BJ (cell line): ENCODE measurements at places on chromosomes 11 and 22.

DNA sequence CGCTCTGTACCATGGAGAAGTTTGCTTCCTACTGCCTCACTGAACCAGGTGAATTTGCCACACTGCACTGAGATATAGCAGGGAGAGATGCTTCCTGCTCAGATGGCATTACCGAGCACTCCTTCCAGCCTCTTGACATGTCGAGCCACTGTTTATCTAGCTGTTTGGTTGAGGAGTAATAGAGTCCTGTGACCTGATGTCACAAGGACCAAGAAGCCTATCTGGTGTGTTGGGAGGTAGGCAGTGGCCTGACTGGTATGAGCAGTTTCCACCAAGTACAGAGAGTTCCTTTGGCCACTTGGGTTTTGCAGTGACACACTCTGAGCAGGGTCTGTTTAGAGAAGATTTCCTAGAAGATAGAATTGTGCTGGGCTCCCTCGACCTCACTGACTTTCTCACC, 5.2 kb downstream of the ACAD8 start:
- DNase-seq, result no peak

GRCh38 chr22:44938886-44939285, 70.9 kb downstream of the PHF21B start:
- DNase-seq, result no peak

DNA sequence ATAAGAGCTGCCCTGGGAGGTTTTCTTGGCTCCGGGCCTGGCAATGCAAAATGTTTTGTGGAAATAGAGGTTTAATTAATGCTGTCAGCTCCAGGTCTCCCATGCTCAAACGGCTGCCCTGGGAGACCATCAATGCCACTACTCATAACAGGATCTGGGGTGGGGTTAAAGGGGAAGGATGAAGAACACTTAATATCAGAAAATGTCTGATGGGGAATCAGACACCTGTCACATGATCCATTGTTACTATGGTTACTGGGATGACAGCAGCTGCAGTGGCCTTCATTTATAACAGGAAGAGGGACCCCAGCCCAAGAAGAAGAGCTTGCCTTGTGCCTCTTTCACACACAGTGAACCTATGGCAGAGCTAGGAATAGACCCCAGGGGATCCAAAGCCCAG, 2.2 kb upstream of the SYT13 start:
- no peak for DNase-seq

GRCh38 chr11:76148941-76149613, 57.2 kb downstream of the WNT11 start:
- no peak for DNase-seq
